Esophagus muscularis mucosa (tissue), 4 donors: ENCODE measurements at places on chromosomes 1 and 21. TPM values are rescaled to one million over a fixed set of nuclear protein-coding genes. Genes with fewer than 3 reads are reported as not detected.

- DNase-seq: peak; percentile 77
- no peaks in the 10 kb centered on the region for H3K27me3 ChIP-seq
- peaks cover 20% of the 10 kb centered on the region for H3K4me1 ChIP-seq
- no peak overlapping the region for H3K27ac ChIP-seq
- no peak overlapping the region for H3K4me3 ChIP-seq
- H3K36me3 ChIP-seq: peaks cover 22% of the 10 kb centered on the region
Observed at GRCh38 chr1:112686417-112686816, 12.0 kb downstream of the MOV10 start.

DNA sequence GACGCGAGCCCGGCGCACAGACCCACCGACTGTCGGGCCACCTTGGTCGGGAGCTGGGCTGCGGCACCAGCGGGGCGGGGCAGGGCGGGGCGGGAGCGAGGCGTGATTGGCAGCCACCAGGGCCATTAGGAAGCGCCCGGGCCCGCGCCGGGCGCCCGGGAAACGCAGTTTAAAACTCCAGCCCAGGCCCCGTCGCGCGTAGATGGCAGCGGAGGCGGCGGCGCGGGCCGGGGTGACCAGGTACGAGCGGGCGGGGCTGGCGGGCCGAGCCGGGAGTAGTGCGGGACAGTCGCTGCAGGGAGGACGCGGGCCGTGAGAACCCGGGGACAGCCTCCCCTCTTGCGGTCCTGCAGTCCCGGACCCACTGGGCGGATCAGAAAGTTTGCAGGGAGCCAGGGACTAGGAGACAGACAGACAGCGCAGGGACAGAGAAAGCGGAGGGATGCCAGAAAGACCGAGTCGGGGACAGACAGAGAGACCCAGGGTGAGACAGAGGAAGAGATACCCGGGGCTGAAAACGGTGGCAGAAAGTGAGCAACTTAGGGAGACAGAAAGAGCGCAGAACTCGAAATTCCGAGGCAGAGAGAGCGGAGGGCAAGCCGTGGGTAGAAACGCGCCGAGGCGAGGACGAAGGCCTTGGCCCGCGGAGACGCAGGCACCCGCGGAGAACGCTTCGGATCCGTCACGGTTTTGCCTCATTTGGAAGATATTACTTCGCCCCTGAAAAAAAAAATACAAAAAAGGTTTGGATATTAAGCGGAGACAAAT is at the start of gene DMBX1:
DMBX1 (plus strand) TSS at position 199 of the 768 bp plus-strand sequence. CDS start 17,175 bp downstream, outside the sequence.
- H3K36me3 ChIP-seq: no peaks in the 10 kb centered on the region
- no peak for DNase-seq
- peak within 1 kb of the TSS; percentile 41 for H3K4me3 ChIP-seq
- peaks cover 31% of the 10 kb centered on the region for H3K4me1 ChIP-seq
- peaks cover 100% of the 10 kb centered on the region for H3K27me3 ChIP-seq

GRCh38 chr1:88753506-88753905 is 69.4 kb downstream of the PKN2 start:
- no peak for DNase-seq
- H3K36me3 ChIP-seq: no peaks in the 10 kb centered on the region
- H3K4me1 ChIP-seq: no peaks in the 10 kb centered on the region
- no peak overlapping the region for H3K4me3 ChIP-seq
- H3K27me3 ChIP-seq: no peaks in the 10 kb centered on the region

DNA sequence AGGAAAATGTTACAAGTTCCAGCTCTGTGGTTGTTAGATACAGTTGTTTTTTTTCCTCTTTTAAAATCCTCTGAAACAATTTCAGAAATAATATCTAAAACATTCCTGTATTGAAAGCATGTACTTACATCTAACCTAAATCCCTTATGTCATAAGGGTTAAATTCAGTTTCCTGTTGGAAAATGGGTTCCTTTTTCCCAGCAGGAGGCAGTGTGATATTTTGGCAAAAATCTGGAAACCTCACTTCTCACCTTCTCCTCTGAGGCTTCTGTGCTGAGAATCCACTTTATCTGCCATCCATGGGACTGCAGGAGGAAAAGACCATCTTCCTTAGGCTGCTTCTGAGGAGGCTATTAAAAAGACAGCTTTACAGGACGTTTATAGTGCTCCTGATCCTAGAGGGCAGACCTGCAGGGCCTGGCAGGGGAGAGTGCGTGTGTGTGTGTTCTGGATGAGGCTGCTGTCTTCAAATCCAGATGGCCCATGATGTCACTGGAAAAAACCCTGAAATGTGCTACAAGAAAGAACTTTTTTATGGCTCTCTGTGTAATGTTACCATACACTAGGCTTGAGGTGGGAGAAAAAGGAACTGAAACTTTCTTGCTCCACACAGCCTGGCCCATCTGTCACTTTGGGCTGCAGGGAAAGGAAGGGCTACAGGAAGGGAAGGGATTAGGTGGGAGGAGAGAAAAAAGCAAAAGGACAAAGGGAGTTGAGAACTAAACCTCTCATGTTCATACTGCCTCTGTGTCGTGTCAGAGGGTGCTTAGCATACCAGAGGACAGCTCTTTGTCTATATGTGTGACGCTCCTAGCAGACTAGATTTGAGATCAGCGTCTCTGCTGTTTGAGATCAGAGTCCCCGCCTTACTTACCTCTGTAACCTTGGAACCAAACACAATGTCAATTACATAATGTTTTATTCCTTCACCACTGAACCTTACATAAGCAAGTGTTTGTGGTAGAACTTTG is 379.2 kb upstream of the SPAG17 start:
- no peaks in the 10 kb centered on the region for H3K36me3 ChIP-seq
- DNase-seq: no peak
- no peaks in the 10 kb centered on the region for H3K27me3 ChIP-seq
- no peak overlapping the region for H3K27ac ChIP-seq
- peaks cover 3% of the 10 kb centered on the region for H3K4me1 ChIP-seq

DNA sequence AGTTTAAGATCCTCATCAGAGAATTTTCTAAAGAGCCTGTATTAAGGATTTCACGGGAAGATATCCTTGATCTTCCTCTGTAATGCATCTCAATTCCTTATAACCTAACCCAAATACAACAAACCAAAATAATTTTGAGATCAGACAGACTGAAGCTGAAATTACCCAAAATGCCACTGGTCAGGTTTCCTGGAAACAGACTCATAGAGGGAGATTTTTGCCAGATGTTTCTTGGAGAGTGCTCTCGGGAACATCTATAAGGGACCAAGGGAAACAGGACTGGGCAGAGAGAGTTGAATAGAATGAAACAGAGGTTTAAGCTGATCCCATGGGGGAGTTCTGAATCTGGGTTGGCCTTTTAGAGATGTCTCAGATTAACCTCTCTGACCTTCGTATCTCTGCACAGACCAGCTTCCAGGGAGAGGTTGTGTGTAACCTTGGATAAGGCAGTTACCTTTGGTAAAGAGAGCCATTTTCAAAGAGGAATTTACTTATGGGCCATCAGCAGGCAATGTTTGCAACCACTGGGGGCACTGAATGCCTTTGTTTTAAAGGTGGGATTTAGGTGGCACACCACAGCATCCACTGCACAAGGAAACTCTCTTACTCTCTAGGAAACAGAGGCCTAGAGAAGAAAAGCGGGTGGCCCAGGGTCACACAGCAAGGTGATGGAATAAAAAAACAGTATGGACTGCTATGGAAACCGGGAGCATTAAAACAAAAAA is 130.8 kb upstream of the SGIP1 start:
- H3K27me3 ChIP-seq: no peaks in the 10 kb centered on the region
- H3K4me3 ChIP-seq: no peak overlapping the region
- peaks cover 12% of the 10 kb centered on the region for H3K4me1 ChIP-seq

DNA sequence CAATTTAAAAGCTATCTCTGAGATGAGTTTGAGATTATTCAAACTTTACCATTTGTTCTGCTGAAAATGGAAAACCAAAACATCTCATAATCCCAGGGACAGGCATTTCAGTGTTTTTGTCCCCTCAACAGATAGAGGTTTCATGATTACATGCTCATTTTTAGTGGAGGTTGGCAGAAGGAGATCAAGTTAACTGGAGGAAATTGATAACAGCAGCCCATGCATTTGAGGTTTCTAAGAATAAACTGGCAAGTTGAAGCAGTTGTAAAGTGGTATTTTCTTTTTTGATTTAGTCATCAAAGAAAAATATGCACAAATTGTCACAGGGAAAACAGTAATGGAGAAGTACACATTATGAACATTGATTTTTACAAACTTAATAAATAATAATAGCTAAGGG is 205.8 kb downstream of the PLA2G4A start:
- H3K4me3 ChIP-seq: no peak overlapping the region
- no peak for DNase-seq
- H3K27ac ChIP-seq: no peak overlapping the region
- no peaks in the 10 kb centered on the region for H3K27me3 ChIP-seq

GRCh38 chr1:63710761-63711380 is 62.9 kb upstream of the ROR1 start:
- DNase-seq: no peak
- H3K27me3 ChIP-seq: no peaks in the 10 kb centered on the region
- peaks cover 4% of the 10 kb centered on the region for H3K4me1 ChIP-seq
- H3K36me3 ChIP-seq: no peaks in the 10 kb centered on the region
- no peak overlapping the region for H3K4me3 ChIP-seq

- H3K4me3 ChIP-seq: no peak overlapping the region
- no peaks in the 10 kb centered on the region for H3K36me3 ChIP-seq
- H3K4me1 ChIP-seq: peaks cover 2% of the 10 kb centered on the region
- DNase-seq: no peak
Observed at GRCh38 chr1:83516369-83516768, 482.6 kb downstream of the TTLL7 start.

DNA sequence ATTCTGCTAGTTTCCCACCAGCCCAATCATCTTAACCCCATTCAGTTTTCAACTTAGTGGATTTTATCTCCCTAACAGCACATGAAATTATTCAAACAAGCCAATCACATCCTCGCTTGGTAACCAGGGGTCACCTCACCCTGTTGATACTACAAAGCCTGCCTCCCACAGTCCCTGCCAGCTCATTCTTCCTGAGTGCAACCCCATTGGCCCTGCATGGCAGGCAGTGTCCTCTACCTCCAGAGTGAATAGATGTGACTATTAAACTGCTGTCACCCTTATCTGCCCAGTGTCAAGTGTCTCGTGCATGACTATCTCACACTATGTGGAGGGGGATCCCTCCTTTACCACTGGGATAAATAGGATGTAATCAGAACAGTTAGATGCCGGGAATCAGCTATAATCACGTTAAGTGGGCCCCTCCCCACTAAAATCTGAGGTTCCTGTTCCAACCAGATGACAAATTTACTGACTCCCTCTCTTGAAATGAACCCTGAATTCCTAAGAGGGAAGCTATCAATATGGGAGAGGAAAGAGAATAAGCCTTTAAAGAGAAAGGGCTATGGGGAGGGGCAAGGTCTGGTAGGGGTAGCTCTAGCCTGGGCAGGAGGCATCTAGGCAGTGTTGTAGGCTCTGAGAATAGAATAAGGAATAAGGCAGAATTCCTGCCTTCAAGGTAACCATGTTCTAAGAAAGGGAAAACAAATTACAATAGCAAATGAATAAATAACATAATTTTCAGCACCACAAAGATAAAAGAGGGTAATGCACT is 155.9 kb downstream of the SLC30A10 start:
- H3K4me1 ChIP-seq: no peaks in the 10 kb centered on the region
- no peaks in the 10 kb centered on the region for H3K36me3 ChIP-seq
- no peak overlapping the region for H3K4me3 ChIP-seq
- DNase-seq: no peak
- H3K27me3 ChIP-seq: no peaks in the 10 kb centered on the region
- H3K27ac ChIP-seq: no peak overlapping the region

DNA sequence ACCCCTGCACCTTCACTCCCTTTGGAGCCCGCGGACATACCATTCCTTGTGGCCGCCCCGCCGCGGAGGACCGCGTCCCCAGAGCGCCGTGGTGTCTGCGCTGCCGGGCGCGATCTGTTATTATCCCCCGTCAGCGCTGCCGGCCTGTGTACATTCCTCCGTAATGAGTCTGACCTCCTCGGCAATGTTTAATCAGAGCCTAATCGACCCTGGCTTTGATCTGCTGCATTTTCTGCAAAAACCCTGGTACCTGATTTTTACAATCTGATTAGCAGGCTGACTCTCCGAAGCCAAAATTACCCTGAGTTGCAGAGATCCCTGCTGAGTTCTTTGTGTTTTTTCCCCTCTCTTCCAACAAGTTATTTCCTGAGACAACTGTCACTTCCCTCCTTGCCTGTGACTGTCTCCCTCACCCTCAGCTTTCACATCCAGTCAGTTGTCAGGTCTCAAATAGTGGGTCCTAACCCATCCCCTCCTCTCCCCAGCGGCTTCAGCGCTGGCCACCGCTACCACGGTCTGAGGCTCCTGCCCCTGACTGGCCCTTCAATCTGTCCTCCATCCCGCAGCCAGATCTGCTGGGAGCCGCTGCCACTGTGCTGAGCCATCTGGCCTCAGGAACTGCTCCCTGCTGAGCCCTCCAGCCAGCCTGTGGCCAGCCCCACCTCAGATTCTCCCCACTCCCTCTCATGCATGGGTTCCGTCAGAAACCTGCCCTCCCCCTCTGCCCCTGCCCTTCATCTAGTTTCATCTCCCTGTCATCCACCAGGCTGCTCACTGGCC is 53.5 kb downstream of the GLIS1 start:
- H3K4me1 ChIP-seq: peaks cover 10% of the 10 kb centered on the region
- H3K4me3 ChIP-seq: no peak overlapping the region
- no peaks in the 10 kb centered on the region for H3K36me3 ChIP-seq

Gene NTMT2
- not detected for total RNA-seq

Gene AMPD1
- not detected for total RNA-seq

Gene LCE2D
- total RNA-seq: not detected

Gene ARL8A
- 58.6 TPM for total RNA-seq
